ENCODE measurements at places on chromosomes 2 and 18. TPM values are rescaled to one million over a fixed set of nuclear protein-coding genes. Genes with fewer than 3 reads are reported as not detected.

DNA sequence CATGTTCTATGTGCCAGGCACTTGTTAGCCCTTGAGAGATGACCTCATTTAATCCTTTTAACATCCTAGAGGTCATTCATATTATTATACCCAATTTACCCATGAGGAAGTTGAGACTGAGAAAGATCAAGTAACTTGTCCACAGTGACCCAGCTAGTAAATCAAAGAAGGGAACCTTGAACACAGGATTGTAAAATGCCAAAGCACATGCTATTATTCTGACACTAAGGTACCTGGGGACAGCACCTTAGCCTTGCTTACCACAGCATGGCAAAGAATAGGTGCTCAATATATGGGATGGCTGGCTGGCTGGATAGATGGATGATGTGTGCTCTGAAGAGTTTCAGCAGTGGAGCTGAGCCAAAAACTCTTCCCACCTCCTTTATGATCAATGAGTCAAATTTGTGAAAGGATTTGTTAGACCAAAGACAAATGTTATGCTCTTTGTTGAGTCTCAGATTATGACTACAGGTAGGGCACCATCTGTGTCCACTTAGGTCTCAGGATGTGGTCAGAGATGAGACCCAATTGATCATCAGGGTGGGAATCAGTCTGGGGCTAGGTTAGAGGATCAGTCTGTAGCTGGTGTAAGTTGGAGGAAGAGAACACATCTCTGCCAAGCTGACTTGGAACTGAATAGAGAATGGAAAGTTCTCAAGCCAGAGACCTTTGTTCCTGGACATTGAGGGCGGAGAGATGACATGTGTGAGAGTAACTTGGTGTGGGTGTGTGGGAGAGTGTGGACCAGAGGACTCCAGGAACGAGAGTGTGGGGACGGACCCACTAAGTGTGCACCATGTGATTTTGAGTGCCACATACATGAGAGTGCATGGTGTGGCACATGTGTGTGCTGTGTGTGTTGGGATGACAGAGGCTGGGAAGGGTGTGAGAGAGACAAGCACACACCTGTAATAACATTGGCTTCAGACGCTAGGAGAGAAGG lies 16.3 kb upstream of the PKDCC start:
- DNase-seq, result no peak

GRCh38 chr18:11516751-11517503 lies 92.5 kb upstream of the SLC35G4 start:
- DNase-seq, result no peak

DNA sequence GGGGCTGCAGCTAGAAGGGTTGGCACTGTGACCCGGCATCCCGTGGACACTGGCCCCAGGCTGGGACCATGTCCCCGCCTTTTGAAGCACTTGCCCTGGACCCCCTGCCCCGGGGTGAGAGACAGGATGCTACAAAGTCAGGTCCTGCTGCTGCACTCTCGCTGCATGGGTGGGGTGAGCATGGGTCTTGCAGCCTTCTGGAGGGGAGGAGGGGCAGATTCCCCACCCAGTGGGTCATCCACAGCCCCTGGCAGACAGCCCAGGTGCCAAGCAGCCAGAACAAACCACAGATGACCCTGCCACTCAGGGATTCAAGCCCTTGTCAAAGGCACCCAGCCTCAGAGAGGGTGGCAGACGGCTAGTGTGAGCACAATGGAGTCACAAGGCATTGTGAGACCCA lies 5.7 kb upstream of the NMUR1 start:
- no peak for DNase-seq

DNA sequence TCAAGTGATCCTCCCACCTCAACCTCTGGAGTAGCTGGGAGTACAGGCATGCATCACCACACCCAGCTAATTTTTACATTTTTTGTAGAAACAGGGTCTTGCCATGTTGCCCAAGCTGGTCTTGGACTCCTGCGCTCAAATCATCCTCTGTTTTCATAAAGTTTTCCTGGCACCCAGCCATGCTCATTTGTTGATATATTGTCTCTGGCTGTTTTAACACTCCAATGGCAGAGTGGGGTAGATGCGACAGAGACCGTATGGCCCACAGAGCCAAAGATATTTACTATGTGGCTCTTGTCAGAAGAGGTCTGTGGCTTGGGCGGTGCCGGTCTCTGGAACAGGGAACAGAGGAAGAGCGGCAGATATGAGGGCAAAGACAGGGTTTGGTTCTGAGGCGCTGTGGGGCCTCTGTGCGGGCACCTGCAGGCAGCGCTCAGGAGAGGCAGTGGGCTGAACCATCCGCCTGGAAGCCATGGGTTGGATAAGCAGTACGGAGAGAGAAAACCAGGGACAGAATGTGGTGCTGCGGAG lies 50.2 kb downstream of the CENPO start:
- no peak for DNase-seq

DNA sequence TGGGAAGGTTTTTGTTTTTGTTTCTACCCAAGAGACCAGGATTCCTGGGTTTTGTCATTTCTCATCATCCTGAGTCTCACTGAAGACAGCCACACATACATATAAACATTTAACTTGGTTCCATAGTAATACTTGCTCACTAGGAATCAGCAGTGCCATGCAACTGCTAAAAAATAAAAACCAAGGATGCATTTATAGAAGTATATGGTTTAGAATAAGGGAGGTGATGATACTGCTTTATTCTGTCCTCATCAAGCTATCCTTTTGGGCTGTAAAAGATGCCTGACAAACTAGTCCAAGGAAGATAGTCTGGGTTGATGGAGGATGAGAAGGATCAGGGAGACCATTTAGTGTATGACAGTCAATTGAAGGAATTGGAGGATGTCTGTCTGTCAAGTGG lies 740 bp downstream of the SPATA3 start:
- DNase-seq, result no peak

- peak; percentile 76 for DNase-seq
Observed at GRCh38 chr2:84959566-84960506, 11.1 kb upstream of the KCMF1 start.

- no peak for DNase-seq
Observed at GRCh38 chr2:39671604-39672003, 5.9 kb downstream of the TMEM178A start.

DNA sequence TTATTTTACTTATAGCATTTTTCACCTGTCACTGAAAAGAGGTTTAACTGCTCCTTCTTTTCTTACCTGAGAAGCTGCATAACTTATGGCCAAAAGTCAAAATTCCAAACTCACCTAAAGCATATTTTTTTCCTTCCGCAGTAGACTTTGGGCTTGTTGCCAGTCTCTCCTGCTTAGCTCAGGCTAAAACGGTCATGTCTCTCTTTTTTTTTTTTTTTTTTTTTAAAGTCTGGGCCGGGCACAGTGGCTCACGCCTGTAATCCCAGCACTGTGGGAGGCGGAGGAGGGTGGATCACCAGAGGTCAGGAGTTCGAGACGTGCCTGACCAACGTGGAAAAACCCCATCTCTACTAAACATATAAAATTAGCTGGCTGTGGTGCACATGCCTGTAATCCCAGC lies 113.5 kb downstream of the RTN4 start:
- DNase-seq, result no peak

DNA sequence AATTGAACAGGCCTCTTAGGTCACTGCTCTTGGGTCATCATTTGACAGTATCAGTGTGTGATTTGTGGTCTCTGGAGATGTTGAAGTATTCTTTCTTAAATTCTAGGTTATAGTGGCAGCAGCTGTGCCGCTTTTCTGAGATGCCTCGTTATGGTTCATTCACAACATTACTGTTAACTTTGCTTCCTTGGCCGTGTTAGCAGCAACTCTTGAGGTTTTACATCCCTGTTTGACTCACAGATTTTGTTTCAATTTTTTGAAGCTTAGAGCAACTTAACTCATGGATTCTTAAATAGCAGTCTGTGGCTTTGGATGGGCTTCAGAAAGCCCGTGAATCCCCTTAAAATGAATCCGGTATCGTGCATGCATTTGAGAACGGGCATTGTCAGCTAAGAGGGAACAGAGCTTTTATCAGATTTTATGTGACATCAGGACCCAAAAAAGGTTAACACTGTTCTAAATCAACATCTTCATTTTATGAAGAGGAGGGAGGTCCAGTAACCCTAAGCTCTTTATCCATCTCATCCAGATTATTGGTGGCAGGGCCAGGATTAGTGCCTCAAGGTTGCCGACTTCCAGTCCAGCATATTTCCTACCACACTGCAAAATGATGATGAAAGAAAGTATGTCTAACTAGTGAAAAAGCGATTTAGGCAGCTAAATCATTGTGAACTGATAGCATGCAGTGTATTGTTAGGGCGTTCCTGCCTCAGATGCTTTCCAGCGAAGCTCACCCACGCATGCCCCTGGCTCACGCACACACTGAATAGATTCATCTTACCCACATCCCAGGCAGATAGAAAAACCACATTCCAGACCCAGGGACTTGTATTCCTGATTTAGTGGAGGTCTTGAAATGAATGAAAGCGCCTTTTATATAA lies 5.1 kb downstream of the TRIB2 start:
- no peak for DNase-seq

GRCh38 chr2:7012141-7012764 lies 95.0 kb downstream of the RNF144A start:
- DNase-seq, result no peak

DNA sequence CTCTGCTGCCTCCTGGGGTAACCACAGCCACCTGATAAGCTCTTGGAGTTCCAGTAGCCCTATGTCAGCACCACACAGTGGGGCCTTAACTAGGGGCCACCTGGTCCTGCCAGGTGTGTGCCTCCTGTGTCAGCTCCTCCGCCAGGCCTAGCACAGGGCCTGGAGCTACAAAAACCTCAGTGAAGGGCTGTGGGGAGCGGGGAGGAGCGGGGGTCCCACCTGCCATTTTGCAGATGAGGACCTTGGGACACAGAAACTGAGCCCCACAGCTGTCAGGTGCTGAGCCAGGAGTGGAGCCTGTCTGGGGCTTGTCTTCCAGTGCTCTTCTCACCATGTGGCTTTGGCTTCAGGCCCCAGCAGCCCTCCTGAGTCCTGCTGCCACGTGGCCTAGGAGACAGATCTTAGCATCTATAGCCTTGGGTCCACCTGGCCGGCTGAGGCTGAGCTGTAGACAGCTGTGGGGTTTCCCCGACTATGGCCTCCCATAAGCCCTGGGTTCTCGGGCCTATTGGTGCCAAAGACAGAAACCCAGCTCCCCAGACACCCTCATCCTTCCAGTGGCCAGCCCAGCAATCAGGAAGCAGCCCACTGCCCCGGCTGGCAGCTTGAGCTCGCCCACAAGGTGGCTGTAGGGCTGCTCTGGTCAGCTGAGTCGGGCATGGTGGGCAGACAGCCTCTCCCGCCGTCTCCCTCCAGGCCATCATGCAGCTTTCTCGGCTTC lies 104.5 kb upstream of the MCFD2 start:
- no peak for DNase-seq

- no peak for DNase-seq
Observed at GRCh38 chr2:3194828-3195227, 182.8 kb downstream of the EIPR1 start.

GRCh38 chr2:1227274-1227900 lies 185.9 kb upstream of the TPO start:
- DNase-seq, result no peak

DNA sequence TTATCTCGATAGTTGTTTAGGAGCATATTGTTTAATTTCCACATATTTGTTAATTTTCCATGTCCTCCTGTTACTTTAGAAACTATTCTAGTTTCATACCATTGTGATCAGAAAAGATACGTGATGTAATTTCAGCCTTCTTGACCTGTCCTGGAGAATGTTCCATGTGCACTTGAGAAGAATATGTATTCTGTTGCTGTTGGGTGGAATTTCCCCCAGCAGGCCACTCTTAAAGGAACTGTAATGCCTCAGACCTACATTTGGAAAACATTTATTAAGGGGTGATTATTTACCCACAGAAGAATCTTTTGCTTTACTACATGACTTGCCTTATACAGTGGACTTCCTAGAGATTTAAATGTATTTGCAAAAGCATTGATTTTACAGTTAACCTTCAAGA lies 55.5 kb downstream of the LIMS1 start:
- DNase-seq, result no peak

EVX2 gene
- not detected for total RNA-seq

KIDINS220 gene
- total RNA-seq, result 39.3 TPM

PCARE gene
- total RNA-seq, result not detected

TUBA4B gene
- total RNA-seq, result not detected

Data from Panc1 (cell line).